ENCODE measurements at places on chromosomes 3 and 15.

DNA sequence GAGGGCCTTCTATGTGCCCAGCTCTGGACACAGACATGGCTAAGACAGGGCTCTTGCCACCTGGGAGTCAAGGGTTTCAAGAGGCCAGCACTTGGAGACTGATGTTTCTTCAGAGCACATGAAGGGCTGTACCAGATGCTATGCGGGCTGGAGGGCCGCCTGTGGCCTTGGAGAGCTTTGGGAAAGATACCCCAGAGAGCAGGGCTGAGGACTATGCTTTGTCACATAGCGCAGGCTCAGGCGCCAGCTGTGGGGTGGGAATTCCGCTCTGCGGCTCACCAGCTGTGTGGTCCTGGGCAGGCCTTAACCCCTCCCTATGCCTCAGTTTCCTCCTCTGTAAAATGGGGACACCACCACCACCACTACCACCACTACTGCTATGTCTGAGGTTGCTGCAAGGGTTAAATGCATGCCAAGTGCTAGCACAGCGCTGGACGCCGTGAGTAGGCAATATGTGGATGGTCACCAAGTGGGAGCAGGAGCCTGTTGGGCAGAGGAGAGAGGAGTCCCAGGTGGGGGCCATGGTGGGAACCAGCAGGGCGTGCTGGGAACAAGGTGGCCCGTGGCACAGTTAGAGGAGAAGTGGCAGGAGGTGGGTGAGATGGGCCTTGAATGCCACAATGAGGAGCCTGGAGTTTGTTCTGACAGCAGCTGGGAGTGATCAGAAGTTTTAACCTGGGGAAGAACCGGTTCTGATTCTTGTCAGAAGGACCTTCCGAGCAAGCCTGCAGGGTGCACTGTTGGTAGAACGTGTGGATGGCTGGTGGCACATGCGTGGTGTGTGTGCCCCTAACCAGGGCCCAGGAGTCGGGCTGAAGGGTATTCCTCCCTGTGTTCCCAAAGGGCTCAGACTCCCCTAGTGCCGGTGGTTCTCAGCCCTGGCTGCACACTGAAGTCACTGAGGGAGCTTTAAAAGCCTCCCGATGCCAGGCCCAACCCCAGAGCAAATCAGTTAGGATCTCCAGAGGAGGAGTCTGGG lies 41.7 kb downstream of the FEM1B start:
- no peak for DNase-seq

- DNase-seq = no peak
Measured at GRCh38 chr3:141047168-141047567, 4.0 kb upstream of the SPSB4 start.

DNA sequence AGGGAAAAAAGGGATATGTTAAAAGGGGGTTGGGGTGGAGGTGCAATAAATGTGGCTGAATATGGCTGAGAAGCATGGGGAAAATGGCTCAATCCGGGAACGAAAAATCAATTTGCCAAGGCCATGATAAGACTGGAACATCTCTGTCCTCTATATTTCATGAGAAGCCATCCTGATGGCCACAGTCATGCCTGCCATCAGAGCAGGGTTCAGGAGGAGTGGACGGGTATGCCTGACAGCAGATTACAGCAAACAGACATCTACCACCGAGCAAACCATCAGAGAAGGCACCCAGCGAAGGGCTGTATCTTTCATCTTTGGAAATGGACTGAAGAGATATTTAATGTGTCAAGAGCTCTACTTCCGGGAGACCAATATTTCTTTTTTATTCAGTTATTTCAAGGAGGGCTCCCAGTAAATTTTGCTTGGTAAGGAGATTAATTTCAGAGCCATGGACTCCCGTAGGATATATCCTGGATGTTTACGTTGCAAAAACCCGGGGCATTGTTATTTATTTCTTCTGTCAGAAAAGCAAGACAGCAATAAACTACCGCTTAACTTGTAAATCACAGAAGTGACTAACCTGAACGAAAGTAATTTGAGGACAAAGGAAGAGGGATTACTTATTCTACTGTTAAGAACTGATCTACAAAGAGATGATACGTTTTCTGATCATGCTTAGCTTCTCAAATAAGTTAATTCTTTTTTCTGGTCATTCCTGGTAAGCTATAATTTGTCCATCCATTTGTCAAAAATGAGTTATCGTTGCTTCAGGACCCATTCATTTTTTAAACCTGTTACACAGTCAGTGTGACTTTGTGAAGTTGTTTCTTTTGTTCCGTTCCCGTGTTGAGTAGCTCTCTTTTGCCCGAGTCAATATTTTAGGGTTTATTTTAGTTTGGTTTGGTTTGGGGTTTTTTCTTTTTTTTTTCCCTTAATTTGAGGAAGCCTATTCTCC lies 80.6 kb upstream of the CHD2 start:
- no peak for DNase-seq

GRCh38 chr3:49351521-49352011 lies 6.6 kb downstream of the GPX1 start:
- no peak for DNase-seq

DNA sequence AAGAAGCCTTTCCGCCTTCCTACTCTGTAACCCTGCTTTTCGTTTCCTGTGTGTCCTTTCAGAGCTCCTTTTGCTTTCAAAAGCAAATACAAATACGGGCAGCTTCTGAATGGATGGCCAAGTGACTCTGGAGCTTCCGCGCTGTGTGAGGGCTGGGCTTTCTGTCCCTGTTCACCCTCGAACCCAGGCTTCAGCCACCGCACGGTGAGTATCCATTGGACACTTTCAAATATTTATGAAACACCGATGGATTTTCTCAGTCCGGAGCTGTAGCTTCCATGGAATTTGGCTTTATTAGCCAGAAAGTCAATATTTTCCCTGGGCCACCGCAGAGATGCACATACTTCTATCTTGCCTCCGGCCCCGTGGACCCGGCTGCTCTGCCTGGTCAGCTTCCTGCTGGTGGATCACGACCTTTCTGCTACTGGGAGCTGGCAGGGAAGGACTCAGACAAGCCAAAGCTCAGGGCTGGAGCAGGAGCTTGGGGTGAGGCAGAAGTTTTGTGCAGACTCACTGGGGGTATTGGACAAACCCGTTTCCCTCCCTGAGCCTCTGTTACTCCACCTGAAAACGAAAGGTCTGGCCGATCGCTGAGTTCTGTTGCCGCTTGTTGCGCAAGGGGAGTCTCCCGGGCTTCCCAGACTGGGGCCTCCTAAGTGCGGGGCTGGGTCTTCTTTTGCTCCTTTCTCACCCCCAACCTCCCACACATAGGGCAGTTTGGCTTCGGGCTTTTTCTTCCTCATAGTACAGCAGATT lies 63.6 kb downstream of the LINGO1 start:
- no peak for DNase-seq

DNA sequence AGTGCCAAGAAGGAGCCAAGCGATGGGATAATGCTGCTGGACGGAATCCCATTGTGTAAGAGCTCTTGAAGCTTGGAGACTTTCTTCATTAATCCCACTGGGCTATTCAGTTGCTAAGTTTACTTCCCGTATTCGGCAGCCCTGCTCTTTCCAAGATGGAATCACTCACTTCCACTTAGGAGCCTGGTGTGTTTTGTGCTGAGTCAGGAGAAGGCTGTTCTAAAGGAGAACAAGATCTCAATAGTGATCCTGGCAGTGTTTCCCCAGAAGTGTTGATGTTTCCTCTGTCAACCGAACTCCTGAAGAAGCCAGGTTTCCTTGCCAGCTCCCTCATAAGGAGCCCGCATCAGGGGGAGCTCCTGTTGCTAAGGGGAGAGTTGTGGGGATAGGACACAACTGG lies 270.2 kb upstream of the CHRM5 start:
- DNase-seq = no peak

DNA sequence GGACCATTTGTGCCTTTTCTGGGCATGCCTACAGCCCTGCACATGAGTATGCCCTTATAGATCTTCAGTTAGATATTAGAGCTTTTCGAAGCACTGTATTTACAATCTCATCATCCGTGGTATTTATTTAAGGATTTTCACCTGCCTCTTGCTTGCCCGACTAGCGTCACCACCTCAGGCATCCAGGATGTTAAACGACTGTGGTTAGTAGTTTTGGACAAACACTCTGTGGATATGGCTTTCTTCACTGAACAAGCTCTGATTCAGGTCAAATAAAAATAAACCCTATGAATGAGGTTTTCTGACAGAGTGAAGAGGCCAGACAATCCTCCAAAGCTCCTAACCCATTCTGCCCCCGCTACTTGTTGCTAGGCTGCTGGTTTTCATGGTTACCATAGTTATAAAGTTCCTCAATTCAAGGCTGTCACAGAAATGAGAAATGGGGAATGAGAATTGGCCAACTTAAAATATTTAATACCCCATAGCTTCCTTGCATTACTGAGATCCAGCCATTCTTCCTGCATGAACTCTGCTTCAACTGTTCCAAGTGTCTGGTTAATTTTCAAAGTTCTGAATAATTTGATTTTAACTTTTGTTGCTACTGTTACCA lies 440.1 kb downstream of the GABRG3 start:
- no peak for DNase-seq

- DNase-seq = no peak
Measured at GRCh38 chr3:10933805-10934481, 58.6 kb upstream of the SLC6A1 start.

- DNase-seq = no peak
Measured at GRCh38 chr3:45350680-45351079, 37.7 kb upstream of the LARS2 start.

DNA sequence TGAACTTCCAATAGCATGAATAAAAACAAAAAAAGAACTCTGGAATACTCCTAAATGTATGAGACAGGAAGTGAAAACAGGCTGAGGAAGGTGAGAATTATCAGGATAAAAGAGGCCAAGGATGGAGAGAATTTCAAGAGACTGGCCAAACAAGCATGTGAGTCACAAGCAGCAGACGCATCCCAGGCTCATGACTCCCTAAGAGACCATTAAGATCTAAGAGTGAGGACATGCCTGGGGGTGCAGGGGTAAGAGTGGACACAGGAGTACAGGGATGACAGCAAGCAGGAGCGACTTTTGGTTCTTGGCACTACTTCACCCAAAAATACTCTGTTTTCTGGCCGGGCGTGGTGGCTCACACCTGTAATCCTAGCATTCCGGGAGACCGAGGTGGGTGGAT lies 7.1 kb downstream of the SCAMP2 start:
- no peak for DNase-seq

DNA sequence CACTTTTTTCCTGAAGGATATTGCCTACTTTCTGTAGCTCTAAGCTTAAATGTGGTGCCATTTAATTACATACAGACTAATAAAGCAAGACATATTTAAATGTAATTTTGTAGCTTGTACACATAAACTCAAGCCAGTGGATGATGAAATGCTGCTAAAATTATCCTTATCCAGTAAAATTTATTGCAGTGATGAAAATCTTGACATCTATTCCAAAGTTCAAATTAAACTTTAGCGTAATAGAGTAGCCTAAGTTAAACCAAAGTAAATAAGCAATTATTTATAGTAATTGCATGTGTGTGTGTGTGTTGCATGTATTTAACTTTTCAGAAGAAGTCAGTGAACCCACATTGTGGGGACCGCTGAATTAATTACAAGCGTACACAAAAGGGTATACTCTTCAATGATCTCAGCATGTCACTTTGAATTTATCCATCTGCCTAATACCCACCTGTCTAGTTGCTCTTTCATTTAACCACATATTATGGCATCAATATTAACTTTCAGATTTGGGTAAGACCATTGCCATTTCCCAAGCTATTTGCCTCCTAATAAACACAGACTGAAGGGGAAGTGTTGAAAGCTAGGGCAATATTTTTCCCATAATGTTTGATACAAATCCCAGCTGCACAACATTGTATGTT lies 85.0 kb downstream of the MECOM start:
- no peak for DNase-seq

DNA sequence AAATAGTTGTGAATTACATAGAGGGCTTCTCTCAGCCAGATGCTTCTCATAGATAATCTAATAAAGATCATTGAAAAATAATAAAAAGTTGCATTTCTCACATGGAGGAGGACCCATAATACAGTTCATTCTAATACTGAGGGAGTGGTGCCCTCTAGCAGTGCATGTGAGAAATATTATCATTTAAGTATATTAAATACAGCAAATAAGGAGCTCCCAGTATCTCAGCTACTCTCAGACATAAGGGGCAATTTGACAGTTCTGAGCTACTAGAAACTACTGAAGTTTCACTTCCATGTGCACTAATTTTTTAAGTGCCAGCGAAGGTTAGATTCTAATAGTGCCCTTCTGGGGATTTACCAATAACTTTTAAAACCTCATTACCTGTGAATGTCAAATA lies 188.3 kb downstream of the IL5RA start:
- DNase-seq = no peak

DNA sequence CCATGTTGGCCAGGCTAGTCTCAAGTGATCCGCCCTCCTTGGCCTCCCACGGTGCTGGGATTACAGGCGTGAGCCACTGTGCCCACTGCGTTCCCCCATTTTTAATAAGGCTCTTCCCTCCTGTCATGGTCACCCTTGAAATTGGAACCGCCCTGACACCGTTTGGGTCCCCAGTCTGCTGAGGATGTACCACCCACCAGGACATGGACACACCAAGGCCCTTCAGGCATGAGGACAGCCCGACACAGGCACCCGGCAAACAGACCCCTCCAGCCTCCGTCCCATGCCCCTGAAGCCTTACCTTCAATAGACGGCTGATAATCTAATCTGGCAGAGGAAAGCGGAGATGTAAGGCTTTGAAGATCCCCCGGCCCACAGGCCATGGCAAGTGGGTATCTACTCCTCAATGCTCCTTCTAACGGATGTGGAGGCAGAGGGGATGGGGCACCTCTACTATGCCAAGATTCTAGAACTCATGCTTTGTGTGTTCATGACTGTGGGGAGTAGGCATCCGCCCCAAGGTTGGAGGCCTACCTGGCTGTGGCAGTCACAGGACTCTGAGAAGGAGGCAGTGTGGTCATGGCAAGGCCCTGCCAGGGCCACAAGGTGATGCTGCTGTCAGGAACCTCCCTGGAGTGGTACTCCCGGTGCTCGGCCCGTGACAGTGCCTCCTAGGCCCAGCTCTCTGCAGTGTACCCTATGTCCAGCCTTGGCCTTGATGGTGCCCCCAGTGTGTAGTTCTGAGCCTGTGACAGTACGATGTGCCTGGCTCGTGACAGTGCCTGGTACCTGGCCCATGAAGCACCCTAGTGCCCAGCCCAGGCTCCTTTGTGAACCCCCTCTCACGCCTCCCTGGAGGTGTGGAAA lies 18.6 kb upstream of the PRSS50 start:
- DNase-seq = no peak

DNA sequence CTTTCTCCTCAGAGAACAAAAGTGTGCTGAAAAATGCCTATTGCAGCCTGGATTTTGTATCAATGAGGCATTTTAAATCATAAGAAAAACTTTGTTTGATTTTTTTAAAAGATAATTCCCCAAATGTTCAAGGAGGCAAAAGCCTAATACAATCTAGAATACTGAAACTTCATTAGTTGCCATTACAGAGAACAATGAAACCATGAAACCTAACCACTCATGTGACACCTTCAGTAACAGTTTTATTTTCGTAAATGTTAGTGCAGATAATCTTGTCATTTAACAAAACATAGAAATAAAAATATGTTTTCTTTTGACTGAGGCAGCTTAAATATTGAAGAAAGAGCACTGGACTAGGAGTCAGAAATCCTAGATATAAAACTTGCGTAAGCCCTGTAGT lies 655.9 kb downstream of the RBMS3 start:
- no peak for DNase-seq

GRCh38 chr3:40020689-40021088 lies 211.3 kb downstream of the MYRIP start:
- no peak for DNase-seq

- DNase-seq = no peak
Measured at GRCh38 chr3:194928831-194929577, 243.3 kb downstream of the FAM43A start.
